ENCODE measurements at places on chromosomes 2 and 18. TPM values are rescaled to one million over a fixed set of nuclear protein-coding genes. Genes with fewer than 3 reads are reported as not detected.
A peak's percentile ranks its signal among the peaks of the same experiment; 100 is the strongest.

DNA sequence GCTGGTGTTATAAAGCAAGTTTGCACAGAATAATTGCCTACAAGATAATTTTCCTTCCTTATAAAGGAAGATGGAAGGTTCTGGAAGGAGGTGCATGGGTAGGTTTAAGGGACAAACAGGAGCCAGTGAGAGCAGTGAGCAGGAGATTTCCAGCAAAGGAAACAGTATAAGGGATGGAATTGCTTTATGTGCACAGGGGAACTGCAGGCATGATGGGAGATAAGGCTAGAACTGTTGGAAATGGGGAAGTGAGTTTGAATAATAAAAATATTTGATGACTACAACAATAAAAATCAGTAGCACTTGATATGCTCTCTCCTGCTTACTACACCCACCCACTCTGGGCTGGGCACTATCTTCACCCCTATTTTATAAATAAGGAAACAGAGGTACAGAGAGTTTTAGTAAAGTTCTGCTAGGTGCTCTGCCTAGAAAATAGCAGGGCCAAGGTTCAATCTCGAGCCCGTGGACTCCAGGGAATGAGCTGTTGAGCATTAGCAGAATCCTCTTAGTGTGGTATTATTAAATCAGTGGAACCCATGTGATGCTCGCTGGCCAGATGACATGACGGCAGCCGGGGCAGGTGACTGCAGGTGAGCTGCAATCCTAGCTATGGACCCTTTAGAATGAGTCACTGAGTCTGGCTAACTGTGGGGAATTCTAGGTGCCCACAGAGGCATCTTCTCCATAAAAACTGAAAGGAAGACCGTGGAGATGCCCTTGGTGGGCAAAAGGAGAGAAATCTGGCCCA is 302.5 kb downstream of the PIEZO2 start:
- DNase-seq: no peak

DNA sequence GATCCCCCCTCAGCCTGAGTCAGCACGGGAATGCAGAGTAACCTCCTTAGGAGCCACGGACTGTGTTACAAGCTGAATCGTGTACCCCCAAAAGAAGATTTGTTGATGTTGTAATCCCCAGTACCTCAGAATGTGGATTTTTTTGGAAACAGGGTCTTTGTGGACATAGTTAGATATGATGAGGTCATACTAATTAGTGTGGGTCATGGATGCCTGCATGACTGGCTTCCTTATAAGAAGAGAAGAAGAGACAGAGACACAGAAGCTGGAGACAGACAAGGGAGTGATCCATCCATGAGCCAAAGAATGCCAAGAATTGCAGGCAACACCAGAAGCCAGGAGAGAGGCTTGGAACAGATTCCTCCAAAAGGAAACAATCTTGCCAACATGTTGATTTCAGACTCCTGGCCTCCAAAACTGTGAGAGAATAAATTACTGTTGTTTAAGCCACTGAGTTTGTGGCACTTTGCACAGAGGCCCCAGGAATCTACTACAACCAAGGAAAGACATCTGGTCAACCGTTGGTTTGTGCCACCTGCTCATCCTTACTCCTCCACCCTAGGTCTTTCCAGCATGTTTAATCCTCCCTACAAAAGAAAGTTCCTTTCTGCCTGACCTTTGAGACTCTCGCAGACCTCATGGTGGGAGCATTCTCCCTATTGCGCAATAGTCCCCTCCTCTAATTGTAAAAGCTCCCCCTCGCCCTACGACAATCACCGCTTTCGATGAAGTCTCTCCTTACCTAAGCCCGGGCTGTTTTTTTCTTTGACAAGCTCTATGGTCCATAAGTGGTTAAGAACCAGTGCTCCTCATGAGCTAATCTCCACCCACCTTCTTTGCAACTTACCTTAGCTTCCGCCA is 91.6 kb downstream of the DNER start:
- no peak for DNase-seq

MARCO gene
- not detected for total RNA-seq

GRCh38 chr18:45626330-45627203 is 11.3 kb downstream of the SLC14A2 start:
- peak; percentile 71 for DNase-seq

MC5R gene
- not detected for total RNA-seq

- no peak for DNase-seq
These were observed 423.6 kb downstream of the ZNF521 start for GRCh38 chr18:24928301-24928878.

ID2 gene
- 48.0 TPM for total RNA-seq

GRCh38 chr2:100813527-100813926 is 6.4 kb upstream of the NPAS2 start:
- DNase-seq: no peak

NMUR1 gene
- total RNA-seq: 0.13 TPM

DNA sequence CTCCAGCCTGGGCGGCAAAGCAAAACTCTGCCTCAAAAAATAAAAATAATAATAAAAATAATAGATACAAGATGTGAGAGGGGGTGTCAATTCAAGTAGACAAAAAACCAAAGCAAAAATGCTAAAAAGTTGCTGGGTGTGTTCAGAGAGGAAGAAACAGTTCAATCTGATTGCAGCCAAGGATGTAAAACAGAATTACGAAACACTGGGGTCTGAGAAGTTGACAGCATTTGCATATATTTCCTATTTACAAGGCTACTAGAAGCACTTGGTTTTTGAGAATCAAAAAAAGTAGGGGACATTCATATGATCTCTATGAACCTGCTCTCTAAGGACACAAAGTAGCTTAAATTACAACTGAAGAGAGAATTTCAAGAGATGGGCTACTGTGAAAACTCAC is 7.6 kb downstream of the TRIP12 start:
- DNase-seq: no peak

DNA sequence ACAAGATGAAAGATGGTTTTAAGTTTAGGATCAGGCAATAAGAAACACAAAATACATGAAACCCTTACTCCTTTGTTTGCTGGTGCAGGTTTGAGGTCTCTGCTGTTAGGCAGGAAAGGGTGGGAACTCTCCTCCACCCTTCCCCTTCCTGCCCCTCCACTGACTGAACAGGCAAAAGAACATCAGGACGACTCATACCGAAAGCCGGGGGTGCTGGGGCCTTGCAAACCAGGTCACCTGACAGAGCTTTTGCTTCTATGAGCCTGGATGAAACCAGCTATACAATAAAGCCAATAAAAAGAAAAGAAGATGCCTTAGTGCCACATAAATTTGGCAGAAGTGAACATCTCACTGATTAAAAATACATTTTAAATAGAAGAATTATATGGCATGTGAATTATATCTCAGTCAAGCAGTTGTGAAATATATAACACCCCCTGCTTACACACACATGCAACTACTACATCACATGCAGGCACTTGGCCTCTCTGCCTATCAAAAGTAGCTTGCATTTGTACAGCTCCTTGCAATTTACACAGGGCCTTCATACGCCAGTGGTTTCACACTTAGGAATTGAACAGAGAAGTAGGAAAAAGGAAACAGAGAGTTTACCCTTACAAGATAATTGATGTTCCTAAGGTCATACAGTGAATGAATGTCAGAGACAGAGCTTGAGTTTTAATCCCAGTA is 215.1 kb upstream of the TRIB2 start:
- no peak for DNase-seq

GRCh38 chr2:68832233-68832869 is 38.8 kb downstream of the BMP10 start:
- DNase-seq: no peak

DNA sequence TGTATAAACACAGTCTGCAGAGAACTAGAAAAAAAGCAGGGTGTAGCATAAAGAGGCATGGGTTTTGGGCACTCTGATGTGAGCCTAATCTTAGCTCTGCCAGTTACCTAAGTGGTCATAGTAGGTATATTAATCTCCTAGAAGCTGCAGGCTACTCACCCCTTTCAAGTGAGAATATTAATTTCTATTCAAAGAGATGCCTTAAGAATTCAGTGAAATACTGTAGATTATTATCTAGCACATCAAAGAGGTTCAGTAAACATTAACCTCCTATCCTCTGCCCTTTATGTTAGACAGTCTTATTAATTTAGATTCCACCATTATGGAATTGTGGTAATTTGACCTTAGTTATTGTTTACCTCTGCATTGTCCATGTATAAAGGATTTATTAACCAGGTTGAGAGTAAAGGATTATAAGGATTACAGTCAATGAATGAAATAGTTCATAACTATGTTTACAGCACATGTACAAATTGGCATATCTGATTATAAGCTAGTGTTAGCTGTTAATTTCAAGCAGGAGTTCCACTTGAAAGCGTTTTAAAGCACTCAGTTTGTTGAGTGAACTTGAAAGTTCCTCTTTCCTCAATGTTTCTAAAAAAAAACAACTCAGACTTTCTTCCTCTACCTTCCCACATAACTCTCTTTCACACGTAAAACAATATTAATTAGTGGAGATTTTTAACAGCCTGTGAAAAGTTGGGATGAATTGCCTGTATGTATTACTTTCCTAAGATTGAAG is 150.6 kb upstream of the EPC2 start:
- no peak for DNase-seq

EGR4 gene
- 1.2 TPM for total RNA-seq

PTPRN gene
- total RNA-seq: 6.3 TPM

GRCh38 chr18:78730546-78730945 is 249.1 kb upstream of the SALL3 start:
- DNase-seq: peak; percentile 17

DNA sequence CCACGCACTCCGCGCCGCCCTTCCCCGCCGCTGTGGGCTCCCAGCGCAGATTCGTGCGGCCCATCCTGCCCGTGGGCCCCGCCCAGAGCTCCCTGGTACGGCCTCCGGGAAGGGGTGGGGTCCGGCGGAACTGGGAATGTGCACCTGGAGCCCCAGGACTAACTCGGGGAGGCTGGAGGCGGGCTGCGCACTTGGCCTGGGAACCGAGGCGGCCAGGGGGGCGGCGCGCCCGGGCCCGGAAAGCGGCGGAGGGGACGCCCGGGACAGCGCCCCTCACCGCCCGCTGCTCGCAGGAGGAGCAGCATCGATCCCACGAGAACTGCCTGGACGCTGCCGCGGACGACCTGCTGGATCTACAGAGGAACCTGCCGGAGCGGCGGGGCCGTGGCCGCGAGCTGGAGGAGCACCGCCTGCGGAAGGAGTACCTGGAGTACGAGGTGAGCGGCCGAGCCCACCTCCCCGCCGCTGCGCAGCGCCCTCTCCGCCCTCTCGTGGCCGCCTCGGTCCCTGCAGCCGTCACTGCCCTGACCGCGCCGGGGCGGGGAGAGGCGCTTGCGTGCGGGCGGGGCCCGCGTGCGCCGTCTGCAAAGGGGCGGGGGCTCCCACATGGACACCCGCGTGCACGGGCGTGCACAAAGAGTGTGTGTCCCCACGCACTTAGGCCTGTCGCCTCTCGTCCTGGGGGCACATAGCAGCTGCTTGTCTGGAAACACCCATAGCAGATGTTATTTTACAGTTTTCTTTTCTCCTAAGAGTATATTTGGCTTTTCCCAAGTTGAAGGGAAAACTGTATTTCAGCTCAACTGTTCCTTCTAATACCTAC is 25.2 kb downstream of the PSD4 start:
- peak; percentile 89 for DNase-seq

LRP1B gene
- not detected for total RNA-seq

NRP2 gene
- 19.7 TPM for total RNA-seq

FIGN gene
- 12.9 TPM for total RNA-seq

DNA sequence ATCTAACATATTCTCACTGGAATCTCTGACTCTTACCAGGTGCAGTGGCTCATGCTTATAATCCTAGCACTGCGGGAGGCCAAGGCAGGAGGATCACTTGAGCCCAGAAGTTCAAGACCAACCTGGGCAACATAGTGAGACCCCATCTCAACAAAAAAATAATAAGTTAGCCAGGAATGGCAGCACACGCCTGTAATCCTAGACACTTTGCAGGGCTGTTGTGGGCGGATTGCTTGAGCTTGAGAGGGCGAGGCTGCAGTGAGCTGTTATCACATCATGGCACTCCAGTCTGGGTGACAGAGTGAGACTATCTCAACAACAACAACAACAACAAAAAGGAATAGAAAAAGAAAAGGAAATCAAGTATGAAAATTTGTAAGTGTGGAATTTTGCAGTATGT is 306.5 kb upstream of the CYP26B1 start:
- no peak for DNase-seq

GRCh38 chr18:49212819-49213218 is 247.6 kb downstream of the DYM start:
- no peak for DNase-seq

- DNase-seq: no peak
These were observed 1.2 kb upstream of the SRBD1 start for GRCh38 chr2:45612285-45612684.

GRCh38 chr18:36309436-36310391 is 12.2 kb downstream of the FHOD3 start:
- DNase-seq: peak; percentile 8

GRCh38 chr2:207505171-207505570 is 24.6 kb upstream of the CREB1 start:
- no peak for DNase-seq

KYNU gene
- total RNA-seq: not detected

- DNase-seq: peak; percentile 92
These were observed 8.2 kb upstream of the EN1 start for GRCh38 chr2:118855451-118856279.

- no peak for DNase-seq
These were observed 26.2 kb downstream of the NAB1 start for GRCh38 chr2:190674966-190675650.

CD207 gene
- not detected for total RNA-seq

DNA sequence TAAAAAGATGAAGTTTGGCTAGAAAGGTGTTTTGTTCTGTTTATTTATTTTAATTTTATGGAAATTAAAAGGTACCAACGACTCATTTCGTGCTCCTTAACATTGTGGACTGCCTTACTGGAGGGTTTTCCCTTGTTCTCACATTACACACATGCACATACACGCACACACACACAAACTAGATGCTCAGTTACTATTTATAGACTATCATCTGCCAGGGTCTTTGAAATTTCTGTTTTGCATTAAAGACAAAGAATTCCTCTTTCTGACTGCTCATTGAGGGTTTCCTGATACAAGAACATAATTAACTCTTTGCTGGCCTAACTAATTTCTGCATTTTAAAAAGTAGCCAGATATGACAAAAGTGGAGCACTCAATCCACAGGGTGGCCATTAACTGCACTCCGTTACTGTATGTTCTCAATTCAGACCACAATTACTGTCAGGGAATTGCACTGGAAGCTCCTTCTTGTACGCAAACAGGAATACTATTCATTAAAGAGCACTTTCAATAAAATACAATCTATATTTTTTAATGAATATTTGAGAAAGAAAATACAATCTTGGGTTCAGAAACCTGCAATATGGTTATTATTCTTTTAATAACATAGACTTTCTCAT is 366.9 kb upstream of the GALNT5 start:
- no peak for DNase-seq

TRABD2A gene
- 1.7 TPM for total RNA-seq

All from H9 (cell line).